Progenitor cell of endocrine pancreas (in vitro differentiated cells): ENCODE measurements at places on chromosomes 16 and 17. TPM values are rescaled to one million over a fixed set of nuclear protein-coding genes. Genes with fewer than 3 reads are reported as not detected.
A peak's percentile ranks its signal among the peaks of the same experiment; 100 is the strongest.

Gene KRT15
- 2.9 TPM in 2 replicates for total RNA-seq

Gene BRD7
- total RNA-seq: 104 and 109 TPM in 2 replicates

Gene TSPAN10
- total RNA-seq: 4.0 and 4.4 TPM in 2 replicates

Gene GPR179
- 0.27 and 0.41 TPM in 2 replicates for total RNA-seq

Gene KRT27
- total RNA-seq: not detected in 2 replicates

Gene MEOX1
- 1.1 and 1.2 TPM in 2 replicates for total RNA-seq

Gene SPNS2
- 0.60 and 1.5 TPM in 2 replicates for total RNA-seq

Gene CLEC19A
- total RNA-seq: not detected in 2 replicates

Gene ZPBP2
- not detected in 2 replicates for total RNA-seq

Gene MAF
- total RNA-seq: 15.5 and 17.3 TPM in 2 replicates

Gene NTN3
- total RNA-seq: 2.4 and 2.5 TPM in 2 replicates

DNA sequence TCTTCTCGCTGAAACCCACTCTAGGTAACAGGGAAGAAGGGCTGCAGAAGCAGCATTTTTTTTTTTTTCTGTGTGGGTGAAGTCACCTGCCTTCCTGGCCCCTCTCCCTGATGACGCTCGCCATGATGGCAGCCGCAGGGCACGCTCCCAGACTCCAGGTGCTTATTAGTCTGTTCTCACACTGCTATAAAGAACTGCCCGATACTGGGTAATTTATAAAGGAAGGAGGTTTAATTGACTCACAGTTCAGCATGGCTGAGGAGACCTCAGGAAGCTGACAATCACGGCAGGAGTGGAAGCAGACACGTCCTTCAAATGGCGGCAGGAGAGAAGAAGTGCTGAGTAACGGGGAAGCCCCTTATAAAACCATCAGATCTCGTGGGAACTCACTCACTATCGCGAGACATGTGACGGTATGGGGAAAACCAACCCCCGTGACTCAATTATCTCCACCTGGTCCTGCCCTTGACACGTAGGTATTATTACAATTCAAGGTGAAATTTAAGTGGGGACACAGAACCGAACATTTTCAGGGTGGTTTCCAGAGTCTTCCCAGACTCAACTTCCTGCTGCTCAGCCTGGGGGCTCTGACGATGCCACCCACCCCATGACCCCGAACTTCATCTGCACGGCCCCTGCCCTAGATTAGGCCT lies 34.9 kb upstream of the NLRP1 start:
- no peaks in the 10 kb centered on the region for H3K4me1 ChIP-seq
- no peak for DNase-seq
- no peaks in the 10 kb centered on the region for H3K36me3 ChIP-seq
- H3K4me3 ChIP-seq: no peak overlapping the region

- H3K4me1 ChIP-seq: peaks cover 44% of the 10 kb centered on the region
- no peak overlapping the region for H3K27ac ChIP-seq
- no peaks in the 10 kb centered on the region for H3K27me3 ChIP-seq
- no peaks in the 10 kb centered on the region for H3K36me3 ChIP-seq
- H3K4me3 ChIP-seq: no peak overlapping the region
- no peak for DNase-seq
These were observed 124.2 kb downstream of the PARN start for GRCh38 chr16:14505846-14506245.

DNA sequence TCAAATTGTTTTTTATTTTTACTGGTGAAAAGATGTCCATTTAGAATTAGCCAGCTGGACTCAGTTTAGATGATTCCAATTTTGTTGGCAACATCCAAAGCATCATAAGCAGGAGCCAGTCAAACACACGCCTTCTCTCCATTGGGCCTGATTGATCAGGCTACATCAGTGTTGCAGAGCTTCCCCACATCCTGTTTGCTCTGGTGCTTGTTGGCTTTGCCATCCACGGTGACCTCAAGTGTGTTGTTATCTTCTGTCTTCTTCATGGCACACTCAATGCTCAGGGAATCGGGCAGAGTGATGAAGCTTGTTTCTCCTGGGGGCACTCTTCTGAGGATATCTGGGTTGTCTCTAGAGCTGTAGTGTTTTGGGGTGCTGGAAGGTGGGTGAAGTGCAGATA lies 6.3 kb upstream of the NETO2 start:
- peaks cover 13% of the 10 kb centered on the region for H3K27me3 ChIP-seq
- no peak for DNase-seq
- no peak overlapping the region for H3K27ac ChIP-seq
- H3K4me1 ChIP-seq: no peaks in the 10 kb centered on the region

DNA sequence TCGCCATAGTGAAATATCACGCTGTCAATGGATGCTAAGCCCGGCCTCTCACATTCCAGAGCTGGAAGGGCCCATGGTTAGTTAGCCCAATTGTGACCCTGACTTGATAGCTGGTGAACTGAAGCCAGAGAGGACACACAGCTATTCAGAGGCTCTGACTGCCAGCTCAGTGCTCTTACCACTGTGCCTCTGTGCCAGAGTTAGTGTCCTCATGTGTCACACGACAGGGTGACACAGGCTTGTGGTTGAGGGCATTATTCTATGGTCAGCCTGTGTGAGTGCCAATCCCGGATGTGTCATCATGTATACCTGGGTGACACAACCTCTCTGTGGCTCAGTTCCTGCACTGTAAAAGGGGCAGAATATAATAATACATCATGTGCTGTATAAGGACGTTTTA lies 2.5 kb upstream of the MT1X start:
- no peak overlapping the region for H3K4me3 ChIP-seq
- peaks cover 7% of the 10 kb centered on the region for H3K4me1 ChIP-seq
- DNase-seq: no peak
- H3K27ac ChIP-seq: no peak overlapping the region
- peaks cover 91% of the 10 kb centered on the region for H3K27me3 ChIP-seq
- no peaks in the 10 kb centered on the region for H3K36me3 ChIP-seq

DNA sequence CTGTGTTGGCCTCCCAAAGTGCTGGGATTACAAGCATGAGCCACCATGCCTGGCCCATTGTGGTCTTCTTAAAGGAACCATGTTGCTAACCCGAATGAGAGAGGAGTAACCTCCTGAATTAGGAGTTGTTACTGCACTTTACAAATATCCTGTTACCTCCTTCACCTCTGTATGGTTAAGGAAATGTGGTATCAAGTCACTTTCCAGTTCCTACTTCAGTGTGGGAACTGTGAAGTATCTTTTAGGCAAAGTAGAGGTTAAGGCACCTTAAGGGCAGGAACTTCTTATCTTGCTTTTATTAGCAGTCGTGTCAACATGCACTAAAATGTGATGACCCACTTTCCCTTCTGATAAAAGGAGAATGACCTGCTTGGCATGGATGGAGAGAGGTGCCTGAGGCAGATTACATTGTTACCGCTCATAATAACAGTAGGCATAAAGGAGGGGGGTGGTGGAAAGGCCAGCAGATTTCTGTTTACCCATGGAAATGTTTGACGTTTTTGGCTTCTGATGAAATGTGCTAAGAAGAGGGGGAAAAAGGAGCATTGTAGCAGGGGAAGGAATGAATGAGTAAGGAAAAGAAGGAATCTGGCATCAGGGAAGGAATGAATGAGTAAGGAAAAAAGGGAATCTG lies 28.5 kb downstream of the FTO start:
- no peak overlapping the region for H3K27ac ChIP-seq
- DNase-seq: no peak
- no peak overlapping the region for H3K4me3 ChIP-seq
- H3K36me3 ChIP-seq: peaks cover 1% of the 10 kb centered on the region
- no peaks in the 10 kb centered on the region for H3K27me3 ChIP-seq

GRCh38 chr17:65966072-65966695 lies 225.7 kb downstream of the CEP112 start:
- H3K36me3 ChIP-seq: peaks cover 5% of the 10 kb centered on the region
- no peaks in the 10 kb centered on the region for H3K27me3 ChIP-seq
- H3K27ac ChIP-seq: no peak overlapping the region

GRCh38 chr16:82034981-82035612 lies at the start of gene HSD17B2:
HSD17B2 (plus strand) TSS chr16:82035253; CDS start chr16:82035425, 172 bp downstream.
- H3K27ac ChIP-seq: peak within 1 kb of the TSS; percentile 46
- H3K4me3 ChIP-seq: no peak within 1 kb of the TSS
- no peaks in the 10 kb centered on the region for H3K36me3 ChIP-seq
- DNase-seq: no peak
- H3K4me1 ChIP-seq: peaks cover 11% of the 10 kb centered on the region

DNA sequence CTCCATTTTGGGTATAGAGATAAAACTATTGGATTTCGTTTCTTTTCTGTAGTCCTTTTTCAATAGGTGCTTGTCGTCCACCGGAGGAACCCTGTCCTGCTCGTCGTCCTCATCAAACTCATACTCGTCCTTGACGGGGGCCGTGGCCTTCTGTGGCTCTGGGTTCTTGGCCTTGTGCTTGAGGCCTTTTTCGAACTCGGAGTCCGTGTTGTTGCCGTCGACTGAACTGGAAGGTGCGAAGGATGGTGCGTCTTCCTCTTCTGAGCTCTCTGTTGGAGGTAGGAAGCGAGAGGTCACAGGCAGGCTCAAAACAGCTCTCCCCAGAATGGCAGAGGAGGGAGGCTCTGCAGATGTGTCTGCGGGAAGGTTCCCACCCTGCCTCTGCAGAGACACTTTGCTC lies 67.9 kb downstream of the ZNF778 start:
- peaks cover 16% of the 10 kb centered on the region for H3K36me3 ChIP-seq
- H3K27me3 ChIP-seq: no peaks in the 10 kb centered on the region
- no peak for DNase-seq

DNA sequence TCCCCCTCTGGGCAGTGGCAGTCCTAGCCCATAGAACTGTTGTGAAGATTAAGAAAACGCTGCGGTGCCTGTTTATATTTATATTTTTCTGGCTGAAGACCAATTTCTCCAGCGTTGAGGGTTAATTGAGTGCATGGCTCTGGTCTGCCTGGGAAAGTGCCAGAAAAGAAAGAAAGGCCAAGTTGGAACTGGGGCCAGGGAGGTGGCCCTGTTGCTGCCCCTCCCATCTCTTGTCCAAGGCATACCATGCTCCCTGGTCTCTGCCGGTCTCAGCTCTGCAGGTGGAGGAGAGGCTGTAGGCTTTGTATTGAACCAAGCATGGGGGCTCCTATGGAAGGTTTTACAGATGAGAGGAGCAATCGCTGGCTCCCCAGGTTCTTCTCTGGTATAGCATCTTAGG lies 124.7 kb downstream of the MGAT5B start:
- H3K27me3 ChIP-seq: peaks cover 10% of the 10 kb centered on the region
- no peak overlapping the region for H3K4me3 ChIP-seq
- DNase-seq: no peak
- peaks cover 9% of the 10 kb centered on the region for H3K4me1 ChIP-seq
- H3K36me3 ChIP-seq: no peaks in the 10 kb centered on the region

- no peak overlapping the region for H3K27ac ChIP-seq
- peaks cover 29% of the 10 kb centered on the region for H3K27me3 ChIP-seq
- no peaks in the 10 kb centered on the region for H3K36me3 ChIP-seq
- H3K4me1 ChIP-seq: no peaks in the 10 kb centered on the region
- H3K4me3 ChIP-seq: no peak overlapping the region
These were observed 59.1 kb upstream of the IRX6 start for GRCh38 chr16:55264949-55265348.

DNA sequence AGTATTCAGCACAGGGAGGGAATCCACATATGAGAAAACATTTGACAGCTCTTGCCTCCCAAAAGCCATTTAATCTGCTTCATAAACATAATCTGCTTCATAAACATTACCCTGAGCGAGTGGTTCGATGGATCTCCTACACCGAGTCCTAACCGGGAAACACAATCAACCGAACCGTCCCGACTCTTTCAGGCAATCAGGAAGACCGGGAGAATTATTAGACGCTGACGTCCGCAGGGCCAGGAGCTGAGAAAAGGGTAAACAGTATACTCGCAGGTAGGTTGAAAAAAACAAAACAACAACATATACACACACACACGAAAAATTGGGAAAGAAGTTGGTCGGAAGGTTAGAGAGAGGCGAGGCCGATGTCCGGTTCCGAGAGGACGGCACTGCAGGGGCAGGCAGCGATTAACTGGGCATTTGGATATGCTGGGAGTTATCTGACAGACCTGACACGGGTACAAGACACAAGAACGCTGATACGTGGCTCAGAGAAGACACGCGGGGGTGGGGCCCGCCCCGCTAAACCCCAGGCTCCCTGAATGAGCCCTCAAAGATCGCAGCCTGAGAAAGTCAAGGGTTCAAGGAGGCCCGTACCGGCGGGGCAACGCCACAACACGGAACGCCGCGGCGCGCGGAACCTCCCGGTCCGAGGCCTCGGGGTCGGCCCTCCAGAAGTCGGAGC lies 585 bp downstream of the AP1G1 start:
- no peaks in the 10 kb centered on the region for H3K27me3 ChIP-seq
- H3K36me3 ChIP-seq: no peaks in the 10 kb centered on the region
- no peak for DNase-seq

GRCh38 chr17:27282054-27282551 lies 11.8 kb upstream of the WSB1 start:
- H3K36me3 ChIP-seq: no peaks in the 10 kb centered on the region
- peaks cover 2% of the 10 kb centered on the region for H3K4me1 ChIP-seq
- H3K27ac ChIP-seq: no peak overlapping the region
- no peak overlapping the region for H3K4me3 ChIP-seq
- H3K27me3 ChIP-seq: no peaks in the 10 kb centered on the region

DNA sequence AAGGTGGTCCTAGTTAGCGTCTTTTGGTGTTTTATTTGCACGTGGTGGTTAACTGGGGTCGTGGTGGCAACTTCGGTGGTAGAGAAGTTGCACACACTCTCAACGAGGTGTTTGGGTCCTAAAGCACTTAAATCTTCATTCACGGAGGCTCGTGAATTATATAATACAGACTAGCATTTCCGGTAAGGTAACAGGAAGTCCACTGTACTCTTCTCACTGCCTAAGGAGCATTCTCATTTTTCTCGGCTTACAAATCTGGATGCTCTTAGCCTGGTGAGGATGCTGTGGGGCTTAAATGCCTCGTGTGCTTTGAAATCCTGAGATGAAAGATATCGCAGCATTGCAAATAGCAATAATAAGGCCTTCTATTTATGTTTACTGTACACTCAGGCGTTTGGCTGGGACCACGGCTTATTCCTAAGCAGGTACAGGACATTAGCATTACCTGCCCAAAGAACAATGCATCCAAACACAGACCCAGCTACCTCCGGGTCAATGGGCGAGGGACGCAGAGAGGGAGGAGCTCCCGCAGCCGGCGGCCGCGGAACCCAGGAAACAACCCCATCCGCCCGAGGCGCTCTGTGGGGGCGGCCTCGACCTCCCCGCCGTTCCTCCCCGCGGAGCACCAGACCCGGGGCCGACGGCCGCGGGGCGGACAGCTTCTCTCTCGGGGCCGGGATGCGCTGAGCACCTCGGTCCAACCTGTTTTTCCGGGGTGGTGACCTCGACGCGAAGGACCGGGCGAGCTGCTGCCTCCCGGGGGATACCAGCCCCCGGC lies 856 bp downstream of the DNAJA2 start:
- peaks cover 28% of the 10 kb centered on the region for H3K4me1 ChIP-seq
- peak overlapping the region; percentile 97 for H3K27ac ChIP-seq
- H3K4me3 ChIP-seq: peak overlapping the region; percentile 76

GRCh38 chr17:77999413-78000173 lies 41.1 kb downstream of the TNRC6C start:
- peaks cover 3% of the 10 kb centered on the region for H3K36me3 ChIP-seq
- no peaks in the 10 kb centered on the region for H3K27me3 ChIP-seq
- no peak overlapping the region for H3K27ac ChIP-seq
- H3K4me1 ChIP-seq: peaks cover 25% of the 10 kb centered on the region
